ENCODE measurements at places on chromosomes 3 and 15. TPM values are rescaled to one million over a fixed set of nuclear protein-coding genes. Genes with fewer than 3 reads are reported as not detected.

The TNFAIP8L3 gene
- not detected for total RNA-seq

The PLSCR2 gene
- not detected for total RNA-seq

The TMCO5A gene
- not detected for total RNA-seq

The CADPS gene
- 8.5 TPM for total RNA-seq

The CYP19A1 gene
- total RNA-seq: not detected

The SKOR1 gene
- total RNA-seq: 0.49 TPM

The FILIP1L gene
- 9.8 TPM for total RNA-seq

The TUSC7 gene
- not detected for total RNA-seq

The SI gene
- not detected for total RNA-seq

The GOLGA6B gene
- total RNA-seq: not detected

The SLC28A2 gene
- total RNA-seq: not detected

The CPA3 gene
- not detected for total RNA-seq

The C3orf70 gene
- 15.9 TPM for total RNA-seq

The GLDN gene
- total RNA-seq: 1.7 TPM

The ATOSA gene
- total RNA-seq: 15.8 TPM

The FOXB1 gene
- total RNA-seq: 5.9 TPM
